ENCODE measurements at places on chromosomes 1 and 21.
A peak's percentile ranks its signal among the peaks of the same experiment; 100 is the strongest.

- no peak for DNase-seq
Observed at GRCh38 chr1:233006541-233006973, 56.1 kb downstream of the NTPCR start.

DNA sequence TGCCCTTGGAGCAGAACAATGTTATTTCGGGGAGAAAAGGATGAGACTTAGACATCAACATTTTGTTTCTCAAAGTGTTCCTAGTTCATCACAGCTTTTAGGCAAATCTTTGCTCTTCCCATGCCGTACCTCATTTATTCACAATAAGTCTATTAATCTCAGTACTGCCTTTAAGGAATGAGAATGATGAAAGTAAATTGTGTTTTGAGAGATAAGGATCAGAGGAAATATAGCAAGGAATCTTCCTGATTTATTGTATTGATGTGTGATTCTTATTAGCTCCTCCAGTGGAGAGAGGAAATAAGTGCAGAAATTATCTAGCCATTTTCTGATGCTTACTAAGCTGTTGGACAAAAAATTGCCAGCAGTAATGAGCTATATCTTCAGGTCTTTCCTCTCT, 2.0 kb downstream of the POLR3C start:
- DNase-seq = no peak

DNA sequence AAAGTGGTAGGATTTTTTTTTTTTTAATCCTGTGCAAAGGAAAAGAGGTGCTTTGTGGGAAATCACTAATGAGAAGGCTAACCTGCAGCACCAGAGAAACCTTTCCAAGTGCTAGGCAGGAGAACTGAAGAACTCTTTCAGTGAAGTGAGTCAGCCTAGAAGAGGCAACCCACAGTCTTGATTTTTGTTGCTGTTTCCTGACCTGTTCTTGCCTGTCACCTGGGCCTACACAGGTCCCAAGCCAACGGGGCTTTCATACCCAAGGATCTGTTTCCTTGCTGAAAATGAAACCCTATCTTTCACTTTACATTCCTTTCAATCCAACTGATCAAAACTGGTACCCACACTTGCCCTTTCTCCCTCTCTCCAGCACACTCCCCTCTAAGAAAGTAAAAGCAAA, 7.1 kb upstream of the IKBKE start:
- no peak for DNase-seq

- DNase-seq = no peak
Observed at GRCh38 chr1:94154989-94155388, 34.0 kb upstream of the ABCA4 start.

DNA sequence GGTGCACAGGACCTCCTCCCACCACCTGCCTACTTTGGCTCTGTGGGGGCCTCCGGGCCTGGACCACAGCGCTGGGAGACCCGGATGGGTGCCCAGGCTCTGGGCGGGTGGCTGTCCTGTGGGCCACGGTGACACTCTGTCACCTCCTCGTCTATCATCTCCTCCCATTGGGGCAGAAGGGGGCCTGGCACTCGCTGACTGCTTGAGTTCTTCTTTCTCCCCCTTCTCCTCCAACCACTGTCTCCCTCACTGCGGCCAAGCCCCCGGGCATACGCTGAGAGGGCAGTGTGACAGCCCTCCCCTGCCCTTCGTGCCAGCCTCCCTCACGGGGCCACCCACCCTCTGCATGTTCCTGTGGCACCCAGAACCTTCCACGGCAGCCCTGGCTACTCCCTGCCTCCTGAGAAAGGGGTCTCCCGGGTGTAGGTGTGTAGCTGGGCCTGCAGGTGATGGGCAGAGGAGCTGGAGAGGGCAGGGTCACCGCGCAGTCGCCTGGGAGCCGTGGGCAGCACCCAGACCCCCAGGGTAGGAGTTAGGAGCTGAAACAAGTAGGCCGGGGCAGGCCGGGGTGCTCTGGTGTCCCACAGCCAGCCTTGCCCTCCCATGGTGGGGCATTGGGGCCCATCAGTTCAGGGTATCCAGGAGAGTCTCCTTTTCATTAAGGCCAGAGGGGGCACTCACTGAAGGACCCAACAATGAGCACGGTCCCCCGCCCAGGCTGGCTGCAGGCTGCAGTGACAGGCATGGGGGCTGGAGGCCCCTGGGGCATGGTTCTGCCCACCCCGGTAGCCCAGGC, 9.2 kb upstream of the ARF1 start:
- no peak for DNase-seq

DNA sequence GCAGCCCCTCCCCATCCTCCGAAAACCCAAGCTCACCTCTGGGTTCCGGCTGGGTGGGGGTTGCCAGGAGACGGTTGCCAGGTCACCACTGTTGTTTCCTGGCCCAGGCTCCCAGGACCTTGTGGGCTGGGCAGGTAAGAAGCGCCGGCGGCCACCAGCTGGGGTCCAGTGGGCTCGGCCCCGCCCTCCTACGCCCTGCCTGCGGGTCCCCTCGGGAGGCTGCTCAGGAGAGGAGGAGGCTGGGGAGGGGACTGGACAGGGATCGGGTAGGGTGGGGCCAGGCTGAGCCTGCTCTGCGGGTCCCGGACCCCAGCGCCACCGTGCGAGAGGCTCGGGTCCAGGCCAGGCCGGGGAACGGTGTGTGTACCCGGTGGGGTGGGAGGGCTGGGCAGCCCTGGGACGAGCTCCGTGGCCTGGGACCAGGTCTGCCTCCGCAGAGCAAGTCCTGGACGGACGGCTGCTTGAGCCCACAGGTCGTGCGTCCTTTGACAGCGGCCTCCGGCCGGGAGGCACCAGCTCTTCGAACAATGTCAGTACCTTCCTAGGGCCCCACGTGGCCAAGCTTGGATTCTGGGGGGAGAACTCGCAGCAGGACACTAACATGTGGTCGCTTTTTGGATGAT, at the start of gene TTLL10:
TTLL10 (plus strand) TSS at position 88 of the 623 bp plus-strand sequence. CDS start 5,336 bp downstream, outside the sequence.
- no peak for DNase-seq

- no peak for DNase-seq
Observed at GRCh38 chr1:67636146-67636545, 48.9 kb upstream of the GADD45A start.

DNA sequence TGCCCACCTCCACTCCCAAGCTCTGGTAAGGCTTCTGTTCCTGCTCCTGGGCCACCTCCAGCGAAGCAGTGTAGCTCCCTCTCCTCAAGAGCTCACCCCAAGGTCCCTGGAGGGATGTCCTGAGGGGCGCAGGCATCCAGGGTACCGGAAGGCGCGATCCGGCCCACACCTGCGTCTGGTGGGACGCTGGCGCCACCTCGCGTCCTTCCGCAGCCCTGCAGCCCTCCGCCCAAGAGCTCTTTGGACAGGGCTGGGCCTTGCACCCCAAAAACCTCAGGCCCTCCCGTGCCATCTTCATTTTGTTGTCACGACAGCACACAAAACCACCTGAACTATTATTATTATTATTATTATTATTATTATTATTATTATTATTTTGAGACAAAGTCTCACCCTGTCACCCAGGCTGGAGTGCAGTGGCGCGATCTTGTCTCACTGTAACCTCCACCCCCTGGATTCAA, 49.2 kb upstream of the PAX7 start:
- peak; percentile 45 for DNase-seq

GRCh38 chr1:232635778-232636356, 5.9 kb upstream of the SIPA1L2 start:
- peak; percentile 58 for DNase-seq

DNA sequence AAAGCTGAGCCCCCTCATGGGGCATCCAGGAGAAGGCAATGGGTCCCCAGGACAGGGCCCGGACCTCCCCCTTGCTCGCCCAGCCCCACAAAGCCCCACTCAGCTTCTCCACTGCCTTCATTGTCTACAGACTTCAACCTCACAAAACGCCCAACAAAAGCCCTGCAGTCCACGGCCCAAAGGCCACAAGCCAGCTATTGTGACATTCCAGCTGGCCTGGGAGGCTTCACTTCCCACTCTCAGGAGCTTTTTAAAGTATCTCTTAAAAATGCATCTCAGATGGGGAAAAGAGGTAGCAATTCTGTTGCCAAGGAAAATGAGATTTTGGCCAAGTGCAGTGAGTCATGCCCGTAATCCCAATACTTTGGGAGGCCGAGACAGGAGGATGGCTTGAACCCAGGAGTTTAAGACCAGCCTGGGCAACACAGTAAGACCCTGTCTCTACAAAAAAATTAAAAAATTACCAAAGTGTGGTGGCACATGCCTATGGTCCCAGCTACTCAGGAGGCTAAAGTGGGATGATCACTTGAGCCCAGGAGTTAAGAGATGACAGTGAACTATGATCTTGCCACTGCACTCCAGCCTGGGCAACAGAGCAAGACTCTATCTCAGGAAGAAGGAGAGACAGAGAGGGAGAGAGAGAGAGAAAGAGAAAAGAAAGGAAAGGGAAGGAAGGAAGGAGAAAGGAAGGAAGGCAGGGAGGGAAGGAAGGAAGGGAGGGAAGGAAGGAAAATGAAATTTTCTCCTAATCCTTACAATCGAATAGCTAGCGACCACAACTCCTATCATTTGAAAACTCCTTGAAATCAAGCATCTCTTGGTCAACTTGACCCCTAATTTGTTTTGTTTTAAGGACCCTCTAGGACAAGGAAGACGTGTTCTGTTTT, 31.4 kb upstream of the TARDBP start:
- no peak for DNase-seq

DNA sequence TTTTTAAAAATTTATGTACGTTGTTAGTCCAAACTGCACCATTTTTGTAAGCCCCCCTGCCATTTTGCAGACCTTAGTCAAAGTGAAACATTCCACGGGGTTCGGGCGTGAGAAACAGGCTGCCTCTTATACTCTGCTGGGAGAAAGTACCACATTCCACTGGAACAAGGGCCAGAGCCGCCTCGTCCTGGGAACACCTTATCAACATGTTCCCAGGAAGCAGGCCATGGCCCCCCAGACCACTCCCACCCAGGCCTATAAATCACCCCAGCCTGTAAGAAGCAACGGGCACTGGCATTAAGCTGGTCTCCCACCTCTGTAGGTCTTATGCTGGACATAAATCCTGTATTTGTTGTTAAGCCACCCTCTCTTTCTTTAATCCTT, 854 bp upstream of the ZRANB2 start:
- peak; percentile 10 for DNase-seq

GRCh38 chr1:203320591-203321272, 15.4 kb downstream of the BTG2 start:
- peak; percentile 88 for DNase-seq

DNA sequence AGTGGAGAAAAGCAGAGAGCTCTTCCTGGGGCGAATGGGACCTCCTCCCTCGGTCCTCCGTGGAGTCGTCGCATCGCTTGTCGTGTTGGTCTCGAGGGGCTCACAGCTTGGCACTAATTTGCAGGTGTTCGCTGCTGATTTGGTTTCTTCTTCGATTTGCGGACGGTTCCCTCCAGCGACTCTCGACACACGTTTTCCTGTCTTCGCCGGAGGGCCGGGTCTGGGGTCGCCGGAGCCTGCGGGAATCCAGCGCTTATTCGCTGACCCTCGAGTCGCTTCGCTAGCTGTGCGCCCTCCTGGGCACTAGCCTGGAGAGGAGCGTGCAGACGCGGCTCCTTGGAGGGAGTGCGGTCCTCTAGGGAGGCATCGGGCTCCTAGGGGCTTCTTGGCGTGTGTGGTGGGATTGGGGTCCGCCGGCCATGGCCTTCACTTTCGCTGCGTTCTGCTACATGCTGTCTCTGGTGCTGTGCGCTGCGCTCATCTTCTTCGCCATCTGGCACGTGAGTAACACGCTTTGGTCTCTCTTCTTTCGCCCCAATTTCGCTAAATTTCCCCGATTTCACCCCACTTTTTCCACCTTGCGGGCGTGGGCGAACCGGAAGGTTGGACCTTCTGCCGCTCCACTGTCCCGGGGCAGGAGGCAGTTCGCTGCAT, 766 bp downstream of the CNIH3 start:
- DNase-seq = peak; percentile 13

DNA sequence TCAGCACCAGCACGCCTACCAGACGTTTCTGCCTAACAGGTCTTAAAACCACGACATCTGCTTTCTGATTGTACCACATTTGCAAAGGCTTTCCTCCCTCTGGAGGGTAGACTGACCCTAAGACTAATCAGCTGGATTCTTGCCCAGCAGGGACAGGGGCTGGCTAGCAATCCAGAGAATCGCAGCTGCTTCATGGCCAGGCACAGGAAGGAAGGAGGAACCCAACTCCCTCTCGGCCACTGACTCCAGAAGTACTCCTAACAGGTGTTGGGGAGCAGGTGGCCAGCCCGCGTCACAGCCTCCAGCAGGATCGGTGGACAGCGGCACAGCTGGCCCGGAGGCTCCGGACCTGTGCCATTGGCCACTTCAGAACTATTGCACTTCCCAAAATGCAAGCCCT, 180.8 kb downstream of the NPHP4 start:
- peak; percentile 32 for DNase-seq

GRCh38 chr1:170367615-170368014, 164.4 kb upstream of the GORAB start:
- DNase-seq = no peak

GRCh38 chr21:41847066-41847804, 31.9 kb downstream of the PRDM15 start:
- DNase-seq = no peak

GRCh38 chr1:6005276-6005917, 13.2 kb upstream of the NPHP4 start:
- DNase-seq = no peak

DNA sequence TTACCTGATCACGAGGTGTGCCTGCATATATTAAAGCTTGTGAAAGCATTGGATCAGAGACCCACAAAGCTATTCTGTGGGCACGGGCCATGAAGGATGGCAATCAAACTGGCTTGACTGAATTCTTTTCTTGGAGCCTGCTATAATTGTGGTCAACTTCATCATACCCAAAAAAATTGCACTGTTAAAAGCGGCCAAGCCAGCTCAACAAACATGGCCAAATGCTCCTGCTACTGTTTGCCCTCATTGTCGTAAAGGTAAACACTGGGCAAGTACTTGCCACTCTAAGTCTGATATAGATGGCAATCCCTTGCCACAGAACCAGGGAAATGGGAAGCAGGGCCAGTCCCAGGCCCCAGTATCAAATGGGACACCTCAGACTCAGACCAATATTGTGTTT, 6.6 kb upstream of the GSTM5 start:
- no peak for DNase-seq

DNA sequence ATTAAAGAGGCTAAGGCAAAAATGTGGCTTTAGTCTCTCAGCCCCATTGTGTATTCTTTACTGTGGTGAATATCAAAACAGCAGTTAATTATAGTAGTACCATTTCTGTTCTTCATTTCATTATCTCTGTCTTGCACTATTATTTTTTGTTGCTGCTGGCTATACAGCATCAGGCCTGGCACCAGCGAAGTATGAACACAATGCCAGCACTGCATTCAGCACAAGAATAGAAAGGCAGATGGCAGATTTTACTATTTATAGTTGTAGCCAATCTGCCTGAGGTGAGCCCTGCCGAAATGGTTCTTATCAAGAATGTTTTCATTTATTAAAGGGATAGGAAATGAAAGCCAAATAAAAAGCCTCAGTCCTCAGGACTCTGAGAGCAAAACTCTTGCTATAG, 72.1 kb downstream of the GPR52 start:
- DNase-seq = no peak

DNA sequence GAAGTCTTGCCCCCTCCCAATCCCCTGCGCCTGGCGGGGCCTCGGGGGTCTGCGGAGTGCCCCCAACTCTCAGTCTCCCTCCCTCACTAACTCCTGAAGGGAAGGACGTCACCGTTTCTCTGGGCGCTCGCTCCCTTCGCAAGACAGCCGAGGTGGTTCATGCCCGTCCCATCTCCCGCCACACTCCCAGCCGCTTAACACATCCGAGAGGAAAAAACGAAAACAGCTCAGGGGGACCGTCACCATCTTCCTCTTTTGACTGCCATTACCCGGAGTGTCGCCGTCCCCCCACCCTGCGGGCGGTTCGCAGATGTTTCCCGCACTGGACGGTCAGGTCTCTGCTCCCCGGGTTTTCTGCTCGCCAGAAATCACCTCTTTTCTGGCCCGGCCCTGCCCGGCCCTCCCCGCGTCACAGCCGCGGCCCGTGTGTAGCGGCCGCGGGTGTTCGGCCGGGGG, 532 bp downstream of the ERO1B start:
- DNase-seq = peak; percentile 29

- DNase-seq = peak; percentile 35
Observed at GRCh38 chr1:212433577-212434462, 1.1 kb downstream of the NENF start.

Measured in NCI-H524 (cell line).